Activated CD4-positive, alpha-beta memory T cell treated with anti-CD3 and anti-CD28 coated beads, Interleukin-2, amount 10 ng/mL, durations not matched to agents 7 days and 5 days (primary cell): ENCODE measurements at places on chromosomes 7 and 10.
A peak's percentile ranks its signal among the peaks of the same experiment; 100 is the strongest.

DNA sequence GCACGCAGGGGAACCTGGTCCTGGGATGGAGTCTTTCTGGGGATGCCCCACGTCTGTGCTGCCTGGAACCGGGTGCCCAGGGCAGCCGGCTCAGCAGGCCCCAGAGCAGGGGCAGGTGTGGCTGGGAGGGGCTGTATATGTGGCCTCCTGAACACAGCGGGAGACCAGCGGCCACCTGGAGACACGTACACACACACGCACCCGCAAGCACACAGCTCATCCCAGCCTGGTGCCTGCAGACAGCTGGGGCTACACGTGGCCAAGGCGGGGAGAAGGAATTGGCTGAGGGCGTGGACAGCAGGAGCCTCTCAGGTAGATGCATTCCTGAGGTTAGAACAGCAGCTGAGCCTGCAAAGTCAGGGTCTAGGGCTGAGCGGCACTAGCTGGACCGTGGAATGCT lies 14.0 kb downstream of the ADAM8 start:
- peaks cover 29% of the 10 kb centered on the region for H3K36me3 ChIP-seq
- peak overlapping the region; percentile 44 for H3K27ac ChIP-seq
- no peaks in the 10 kb centered on the region for H3K27me3 ChIP-seq
- H3K4me3 ChIP-seq: no peak overlapping the region
- DNase-seq: no peak
- peaks cover 75% of the 10 kb centered on the region for H3K4me1 ChIP-seq

DNA sequence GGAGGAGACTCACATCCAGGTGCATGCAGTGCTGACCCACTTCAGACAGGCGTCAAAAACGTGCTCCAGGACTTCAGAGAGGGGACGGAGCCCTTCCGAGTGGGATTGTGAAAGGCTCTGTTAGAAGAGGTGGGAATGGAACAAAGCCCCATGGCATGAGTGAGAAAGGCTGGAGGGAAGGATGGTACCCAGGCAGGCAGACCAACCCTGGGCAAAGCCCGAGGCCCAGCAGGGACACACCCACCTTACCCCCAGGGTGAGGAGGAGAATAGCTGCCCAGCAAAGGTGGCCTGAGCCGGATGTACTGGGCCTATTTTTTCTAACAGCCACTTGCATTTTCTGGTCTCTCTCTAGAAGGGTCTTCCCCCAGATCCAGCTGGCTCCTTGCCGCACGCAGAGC lies 14.8 kb downstream of the CHAT start:
- no peaks in the 10 kb centered on the region for H3K4me1 ChIP-seq
- H3K4me3 ChIP-seq: no peak overlapping the region
- no peak overlapping the region for H3K27ac ChIP-seq
- H3K36me3 ChIP-seq: no peaks in the 10 kb centered on the region
- no peak for DNase-seq

DNA sequence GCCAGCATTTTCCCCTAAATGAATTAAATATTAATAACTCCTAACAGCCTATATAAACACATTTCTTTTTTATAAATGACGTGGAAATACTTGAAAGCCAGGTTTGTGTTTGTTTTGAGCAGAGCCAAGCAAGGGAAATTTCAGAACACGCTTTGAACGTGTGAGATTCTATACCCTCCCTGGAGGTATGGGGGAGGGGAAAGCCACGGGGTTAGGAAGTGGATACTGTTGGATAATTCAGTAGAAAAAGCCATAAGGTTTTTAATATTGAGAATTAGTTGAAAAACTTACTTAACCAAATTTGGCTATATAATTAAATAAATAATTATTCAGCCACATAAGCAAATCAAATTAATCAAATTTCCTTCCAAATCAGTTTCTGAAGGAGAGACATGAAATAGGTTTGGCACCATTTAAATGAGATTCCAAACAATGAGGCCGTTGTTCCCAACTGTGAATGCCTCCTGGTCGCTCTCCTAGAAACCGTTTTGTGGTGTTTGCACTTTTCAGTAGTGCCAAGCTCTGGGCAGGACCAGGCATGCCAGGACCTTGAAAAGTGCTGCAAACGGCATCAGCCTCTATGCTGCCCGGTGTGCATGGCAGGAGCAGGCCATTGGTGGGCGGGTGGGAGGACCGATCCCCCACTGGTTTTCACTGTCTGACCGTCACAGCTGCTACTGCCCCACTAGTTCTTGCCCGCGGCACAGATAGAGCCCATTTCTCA lies 88.1 kb downstream of the SEPTIN14 start:
- no peaks in the 10 kb centered on the region for H3K36me3 ChIP-seq
- H3K4me3 ChIP-seq: no peak overlapping the region
- no peaks in the 10 kb centered on the region for H3K27me3 ChIP-seq
- no peak overlapping the region for H3K27ac ChIP-seq
- no peaks in the 10 kb centered on the region for H3K4me1 ChIP-seq

- no peaks in the 10 kb centered on the region for H3K36me3 ChIP-seq
- no peaks in the 10 kb centered on the region for H3K27me3 ChIP-seq
- no peaks in the 10 kb centered on the region for H3K4me1 ChIP-seq
- no peak overlapping the region for H3K27ac ChIP-seq
- no peak overlapping the region for H3K4me3 ChIP-seq
Observed at GRCh38 chr7:17623546-17624185, 316.6 kb downstream of the SNX13 start.

DNA sequence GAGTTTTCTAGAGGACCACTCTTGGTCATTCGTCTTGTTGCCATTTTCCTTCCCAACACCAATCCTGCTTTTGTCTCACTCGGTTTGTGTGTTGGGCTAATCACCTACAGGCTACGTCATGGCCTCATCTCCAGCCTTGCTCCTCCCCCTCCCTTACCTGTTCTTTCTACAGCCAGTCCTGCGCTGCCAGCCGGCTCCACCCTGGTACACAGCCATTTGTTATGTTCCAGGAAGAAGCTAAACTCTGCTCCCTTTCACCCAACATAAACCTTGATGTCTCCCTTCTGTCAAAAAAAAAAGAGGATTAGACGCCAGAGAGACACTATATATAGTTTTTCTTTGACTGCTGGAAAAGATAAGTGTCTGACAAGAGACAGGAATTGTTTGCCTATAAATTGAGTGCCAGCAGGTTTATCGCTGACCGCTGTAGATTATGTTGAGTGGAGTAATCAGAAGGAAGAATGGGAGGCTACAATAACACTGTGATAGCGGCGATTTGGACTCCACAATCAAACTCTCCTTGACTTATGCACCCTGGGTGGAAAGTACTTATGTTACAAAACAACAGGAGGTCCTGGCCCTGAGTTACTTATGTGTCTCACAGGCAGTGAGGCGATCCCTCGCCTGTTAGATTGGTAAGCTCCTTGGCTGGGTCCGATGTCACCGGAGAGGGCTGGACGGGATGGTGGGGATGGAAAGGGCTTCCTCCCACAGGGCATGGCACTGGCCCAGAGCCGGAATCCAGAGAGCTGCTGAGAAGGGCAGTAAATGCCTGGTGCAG lies 171.3 kb upstream of the BMPER start:
- no peak overlapping the region for H3K27ac ChIP-seq
- H3K27me3 ChIP-seq: no peaks in the 10 kb centered on the region
- no peaks in the 10 kb centered on the region for H3K4me1 ChIP-seq
- H3K4me3 ChIP-seq: no peak overlapping the region

GRCh38 chr7:38323156-38323555 lies 49.7 kb upstream of the TARP start:
- H3K27me3 ChIP-seq: no peaks in the 10 kb centered on the region
- no peak for DNase-seq
- no peaks in the 10 kb centered on the region for H3K36me3 ChIP-seq
- H3K4me1 ChIP-seq: peaks cover 38% of the 10 kb centered on the region
- H3K4me3 ChIP-seq: no peak overlapping the region

DNA sequence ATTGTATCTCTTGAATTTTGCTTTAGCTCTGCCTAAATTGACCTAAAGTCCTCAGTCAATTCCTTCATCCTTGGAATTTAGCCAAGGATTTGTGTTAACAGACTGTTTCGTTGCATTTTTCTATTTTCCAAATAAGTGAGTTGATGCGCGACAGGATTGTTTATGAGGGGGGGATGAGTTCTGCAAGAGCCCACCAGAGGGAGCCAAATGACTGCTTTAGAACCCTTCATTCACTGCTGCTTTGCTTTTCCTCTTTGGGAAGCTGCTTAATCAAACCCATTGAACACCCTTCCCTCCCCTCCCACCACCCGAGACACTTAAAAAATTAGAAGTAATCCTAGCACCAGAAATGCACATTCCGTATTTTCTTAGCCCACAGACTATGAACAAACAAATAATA lies 33.7 kb upstream of the PTF1A start:
- no peaks in the 10 kb centered on the region for H3K36me3 ChIP-seq
- H3K27me3 ChIP-seq: peaks cover 19% of the 10 kb centered on the region
- no peak overlapping the region for H3K4me3 ChIP-seq
- peaks cover 7% of the 10 kb centered on the region for H3K4me1 ChIP-seq
- peak; percentile 42 for DNase-seq

DNA sequence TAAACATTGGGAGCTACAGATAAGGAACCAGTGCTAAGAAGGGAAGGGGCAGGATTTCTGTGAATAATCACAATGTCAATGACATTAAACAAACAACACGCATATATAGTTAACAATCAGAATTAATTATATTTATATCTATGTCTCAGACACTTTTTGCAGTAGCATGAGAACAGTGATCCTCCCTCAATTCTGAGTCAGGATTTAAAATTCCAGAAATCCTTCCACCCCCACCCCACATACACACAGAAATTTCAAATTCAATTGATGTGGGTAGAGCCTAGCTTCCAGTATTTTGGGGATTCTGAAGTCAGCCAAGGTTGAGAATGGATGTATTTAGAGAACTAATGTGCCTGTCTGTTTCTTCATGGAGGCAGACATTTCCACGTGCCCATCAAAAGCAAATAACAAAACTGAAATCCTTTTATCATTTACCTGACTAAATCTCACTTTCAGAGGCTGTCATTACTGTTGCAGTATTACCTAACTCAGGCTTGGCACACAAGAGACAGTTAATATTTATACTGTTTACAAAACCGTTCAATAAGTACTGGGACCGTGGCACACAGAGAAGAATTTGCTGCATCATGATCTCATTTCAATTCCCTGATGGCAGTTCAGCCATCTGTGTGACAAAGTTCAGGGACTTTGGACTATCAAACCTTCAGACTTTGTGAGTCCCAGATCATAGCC lies 116.6 kb upstream of the PALS2 start:
- H3K27me3 ChIP-seq: peaks cover 6% of the 10 kb centered on the region
- H3K36me3 ChIP-seq: no peaks in the 10 kb centered on the region
- H3K4me1 ChIP-seq: peaks cover 5% of the 10 kb centered on the region
- no peak overlapping the region for H3K27ac ChIP-seq
- DNase-seq: no peak
- no peak overlapping the region for H3K4me3 ChIP-seq
